ENCODE measurements at places on chromosomes 11 and 22. TPM values are rescaled to one million over a fixed set of nuclear protein-coding genes. Genes with fewer than 3 reads are reported as not detected.
A peak's percentile ranks its signal among the peaks of the same experiment; 100 is the strongest.

Gene OPCML
- total RNA-seq: 0.82 TPM

Gene HEPACAM
- not detected for total RNA-seq

Gene MUC5B
- total RNA-seq: not detected

Gene CTSW
- total RNA-seq: not detected

Gene LYVE1
- total RNA-seq: not detected

Gene PISD
- total RNA-seq: 25.5 TPM

Gene UVRAG
- 53.6 TPM for total RNA-seq

Gene TRIM51
- total RNA-seq: not detected

Gene SSRP1
- 60.7 TPM for total RNA-seq

Gene ADAMTS15
- total RNA-seq: 8.6 TPM

Gene P2RY6
- total RNA-seq: not detected

Gene SMIM35
- total RNA-seq: not detected

DNA sequence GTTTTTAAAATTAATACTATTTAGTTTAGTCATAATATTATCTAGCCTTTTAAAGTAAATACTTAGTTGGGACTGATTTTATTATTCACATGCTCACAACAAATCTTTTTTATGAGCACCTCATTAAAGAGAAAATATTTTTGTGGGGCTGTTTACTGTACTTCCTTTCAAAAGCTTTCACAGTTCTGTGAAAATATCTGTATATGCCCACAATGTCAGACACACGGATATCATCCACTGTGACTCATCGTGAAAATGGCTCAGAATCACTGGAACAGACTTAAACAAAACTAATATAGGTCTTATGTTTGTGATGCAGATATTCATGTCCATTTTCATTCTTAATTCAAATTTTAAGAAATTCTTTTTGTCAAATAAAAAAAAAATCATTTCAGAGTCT, 305.2 kb downstream of the RAB38 start:
- DNase-seq: no peak

GRCh38 chr11:105033343-105033742, 1.6 kb downstream of the CASP1 start:
- DNase-seq: no peak

GRCh38 chr11:10492084-10492483, 37.0 kb downstream of the AMPD3 start:
- DNase-seq: no peak

DNA sequence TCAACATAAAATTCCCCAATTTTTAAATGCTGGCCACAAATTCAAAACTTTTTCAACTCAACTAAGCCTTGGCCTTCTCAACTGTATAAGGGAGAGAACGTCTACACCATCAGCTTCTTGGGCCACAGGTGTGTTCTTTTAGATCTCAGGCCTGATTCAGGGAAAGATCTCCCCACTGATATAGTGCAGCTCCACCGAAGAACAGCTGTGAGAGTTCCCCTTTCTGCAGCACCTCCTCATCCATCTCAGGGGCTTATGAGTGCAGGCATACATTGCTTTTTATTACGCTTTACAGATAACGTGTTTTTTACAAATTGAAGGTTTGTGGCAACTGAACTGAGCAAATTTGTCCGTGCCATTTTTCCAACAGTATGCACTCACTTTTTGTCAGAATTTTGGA, 8.0 kb upstream of the CD82 start:
- no peak for DNase-seq

DNA sequence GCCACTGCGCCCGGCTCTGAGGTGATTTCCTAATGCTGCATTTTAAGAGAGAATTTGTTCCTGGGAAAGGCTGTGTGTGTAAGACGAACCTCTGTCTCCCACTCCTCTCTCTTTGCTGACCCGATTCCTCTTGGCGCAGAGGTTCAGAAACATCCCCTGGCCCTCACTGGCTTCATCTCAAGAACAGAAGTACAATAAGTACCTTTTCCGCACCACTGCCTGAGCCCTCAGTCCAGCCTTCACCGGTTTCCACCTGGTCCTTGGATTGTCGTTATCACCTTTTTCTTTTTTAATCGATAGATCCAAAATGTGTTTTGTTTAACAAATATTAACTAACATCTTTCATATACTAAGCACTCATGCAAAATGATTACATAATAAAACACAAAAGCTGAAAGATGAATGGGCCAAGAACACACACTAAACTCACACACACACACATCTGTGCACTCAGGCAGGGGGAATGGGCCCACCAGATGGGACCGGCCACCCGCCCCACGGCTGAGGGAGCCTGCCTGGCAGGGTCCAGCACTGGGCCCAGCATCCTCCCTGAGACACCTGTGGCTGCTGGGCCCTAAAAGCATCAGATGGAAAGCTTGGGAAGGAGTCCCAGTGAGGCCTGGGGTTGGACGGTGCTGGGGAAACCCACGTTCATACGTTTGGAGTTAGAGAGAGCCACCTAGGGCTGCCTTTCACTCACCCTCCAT, 50.4 kb upstream of the A4GALT start:
- DNase-seq: no peak

- DNase-seq: no peak
These were observed 6.3 kb downstream of the HRAS start for GRCh38 chr11:528815-529727.

DNA sequence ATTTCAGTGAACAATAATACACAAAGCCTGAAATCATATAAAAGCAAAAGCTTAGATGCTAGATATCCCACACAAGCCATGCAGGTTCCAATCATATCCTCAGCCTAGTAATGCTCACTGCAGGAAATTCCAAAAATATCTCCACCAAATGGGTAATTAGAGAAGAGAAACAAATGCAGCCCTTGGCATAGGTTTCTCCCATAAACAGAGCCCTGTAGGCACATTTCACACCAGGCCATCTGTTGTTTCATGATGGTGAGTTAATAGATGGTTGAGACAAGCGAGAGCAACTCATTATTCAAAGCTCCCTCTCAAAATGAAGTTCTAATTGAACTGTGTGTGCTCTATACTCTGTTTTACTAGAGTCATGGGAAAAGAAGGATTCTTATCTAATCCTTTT, 154.6 kb upstream of the TRPC6 start:
- DNase-seq: no peak

DNA sequence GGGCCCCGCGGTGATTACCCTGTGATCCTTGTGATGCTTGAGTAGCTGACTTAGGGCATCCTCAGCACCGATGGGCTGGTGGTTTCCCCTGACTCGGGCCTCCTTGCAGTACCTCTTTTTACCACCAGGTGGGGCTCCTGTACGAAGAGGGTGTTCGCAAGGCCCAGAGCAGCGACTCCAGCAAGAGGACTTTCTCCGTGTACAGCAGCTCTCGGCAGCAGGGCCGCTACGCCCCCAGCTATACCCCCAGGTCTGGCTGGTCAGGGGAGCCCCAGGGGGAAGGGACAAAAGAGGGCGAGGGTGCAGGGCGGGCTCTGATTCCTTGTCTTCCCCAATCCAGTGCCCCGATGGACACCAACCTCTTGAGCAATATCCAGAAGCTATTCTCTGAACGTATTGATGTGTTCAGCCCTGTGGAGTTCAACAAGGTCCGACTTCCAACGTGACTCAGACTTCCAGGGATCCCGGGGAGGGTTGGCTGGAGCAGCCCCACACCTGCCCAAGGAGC, 1.3 kb upstream of the TM7SF2 start:
- peak; percentile 83 for DNase-seq

DNA sequence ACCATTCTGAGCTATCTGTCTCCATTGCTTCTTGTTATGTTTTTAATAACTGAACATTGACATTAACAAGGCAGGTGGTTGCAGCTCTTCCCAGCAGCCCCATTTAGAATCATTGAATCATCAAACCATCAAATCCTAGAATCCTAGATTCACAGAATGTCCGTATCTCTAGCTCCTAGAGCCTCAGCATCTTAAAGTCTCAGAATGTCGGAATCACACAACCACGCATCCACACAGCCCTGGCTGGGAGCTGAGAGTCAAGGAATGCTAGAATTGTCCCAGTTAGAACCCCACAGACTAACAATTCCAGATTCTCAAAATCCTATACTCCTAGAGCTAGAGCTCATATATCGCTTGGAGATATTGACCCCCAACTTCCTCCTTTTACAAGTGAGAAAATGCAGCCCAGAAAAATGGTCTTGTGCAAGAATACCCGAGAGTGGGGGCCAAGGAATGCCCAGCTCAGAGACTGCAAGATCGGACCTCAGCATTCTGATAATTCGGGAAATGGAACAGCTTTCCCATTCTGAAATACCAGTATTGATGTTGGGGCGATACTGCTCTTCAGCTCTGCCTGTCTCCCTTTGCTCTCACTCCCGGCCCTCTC, 38.8 kb downstream of the PDE2A start:
- no peak for DNase-seq

GRCh38 chr11:36034551-36035331, 90.9 kb downstream of the LDLRAD3 start:
- peak; percentile 86 for DNase-seq

GRCh38 chr11:705646-706438, at the start of gene EPS8L2:
Gene EPS8L2 (plus strand): TSS chr11:706231. CDS start chr11:709408, 3,177 bp downstream.
- DNase-seq: no peak

- no peak for DNase-seq
These were observed 746.1 kb upstream of the LRRC4C start for GRCh38 chr11:42205518-42205917.

DNA sequence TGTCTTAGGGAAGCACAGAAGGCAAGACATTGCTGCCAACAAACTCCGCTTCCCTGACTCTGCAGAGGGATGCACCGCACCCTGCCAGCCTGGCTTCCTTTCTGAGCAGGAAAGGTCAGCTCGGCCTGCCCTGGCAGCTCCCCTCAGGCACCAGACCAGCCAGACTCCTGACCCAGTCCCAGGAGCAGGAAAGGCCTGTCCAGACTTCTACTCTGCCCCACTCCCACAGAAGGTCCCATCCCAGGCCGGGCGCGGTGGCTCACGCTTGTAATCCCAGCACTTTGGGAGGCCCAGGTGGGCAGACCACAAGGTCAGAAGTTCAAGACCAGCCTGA, 17.7 kb downstream of the ARRB1 start:
- no peak for DNase-seq

- no peak for DNase-seq
These were observed 21.9 kb downstream of the PRR5L start for GRCh38 chr11:36317992-36318391.

GRCh38 chr11:103789952-103790351, 246.5 kb upstream of the DDI1 start:
- DNase-seq: peak; percentile 74

DNA sequence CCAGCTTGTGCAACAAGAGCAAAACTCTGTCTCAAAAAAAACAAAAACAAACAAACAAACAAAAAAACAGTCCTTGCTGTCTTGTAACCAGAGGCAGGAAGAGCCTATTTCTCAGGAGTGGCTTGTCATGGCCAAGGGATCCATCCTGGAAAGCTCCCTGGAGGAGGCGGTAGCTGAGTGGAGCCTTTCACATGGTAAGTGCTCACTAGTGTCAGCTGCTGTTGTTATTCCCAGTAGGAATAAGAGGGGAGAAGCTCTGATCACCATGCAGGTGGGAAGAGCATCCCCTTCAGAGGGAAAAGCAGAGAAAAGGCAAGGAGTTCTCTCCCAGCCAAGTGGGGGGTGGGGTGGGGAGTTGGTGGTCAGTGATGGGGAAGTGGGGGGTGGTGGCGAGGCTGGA, 54.6 kb upstream of the WNT7B start:
- no peak for DNase-seq

DNA sequence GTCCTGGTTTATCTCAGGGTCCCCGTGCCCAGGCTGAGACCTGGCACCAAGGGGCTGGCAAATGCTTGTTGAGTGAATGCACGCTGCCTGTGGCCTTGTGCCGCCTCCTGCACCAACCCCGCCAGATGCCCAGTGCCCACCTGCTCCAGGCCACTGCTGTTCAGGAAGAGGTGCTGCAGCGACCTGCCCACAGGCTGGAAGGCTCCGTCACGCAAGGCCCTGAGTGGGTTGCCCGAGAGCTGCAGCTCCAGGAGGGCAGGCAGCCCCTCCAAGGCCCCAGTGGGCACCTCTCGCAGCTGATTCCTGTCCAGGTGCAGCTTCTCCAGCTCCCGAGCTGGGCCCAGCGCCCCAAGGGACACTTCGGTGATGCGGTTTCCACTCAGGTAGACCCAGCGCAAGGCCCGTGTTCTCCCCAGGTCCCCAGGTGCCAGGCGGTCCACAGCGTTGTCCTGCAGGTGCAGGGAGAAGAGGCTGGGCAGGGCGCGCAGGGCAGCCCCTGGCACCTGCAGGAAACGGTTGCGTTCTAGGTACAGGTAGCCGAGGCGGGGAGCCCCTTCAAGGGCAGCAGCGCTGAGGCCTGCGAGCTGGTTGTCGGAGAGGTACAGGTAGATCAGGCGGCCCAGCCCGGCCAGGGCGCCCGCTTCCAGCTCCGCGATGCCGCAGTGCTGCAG, 3.6 kb downstream of the CHADL start:
- no peak for DNase-seq

GRCh38 chr11:36512016-36512415, 1.9 kb upstream of the TRAF6 start:
- no peak for DNase-seq

- no peak for DNase-seq
These were observed 87.1 kb downstream of the ADAMTS15 start for GRCh38 chr11:130535520-130535919.

GRCh38 chr11:96664110-96664509, 274.3 kb downstream of the JRKL start:
- DNase-seq: peak; percentile 2

DNA sequence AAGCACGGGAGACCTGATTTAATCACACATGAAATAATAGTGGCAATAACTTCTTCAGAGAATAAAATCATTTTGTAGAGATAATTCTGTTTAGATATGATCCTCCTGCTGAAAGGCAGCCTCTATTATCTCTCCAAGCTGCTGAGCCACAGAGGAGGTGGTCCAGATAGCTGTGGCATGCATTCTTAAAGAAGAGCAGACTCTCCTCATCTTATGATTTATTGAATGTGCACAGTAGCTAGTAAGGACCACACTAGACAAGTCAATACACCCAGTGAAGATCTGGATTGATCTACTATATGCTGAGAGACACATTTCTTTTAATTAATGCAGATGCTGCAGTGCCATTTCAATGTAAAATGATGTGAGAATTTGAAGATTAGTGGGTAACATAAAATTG, 552.9 kb upstream of the ANO3 start:
- no peak for DNase-seq

DNA sequence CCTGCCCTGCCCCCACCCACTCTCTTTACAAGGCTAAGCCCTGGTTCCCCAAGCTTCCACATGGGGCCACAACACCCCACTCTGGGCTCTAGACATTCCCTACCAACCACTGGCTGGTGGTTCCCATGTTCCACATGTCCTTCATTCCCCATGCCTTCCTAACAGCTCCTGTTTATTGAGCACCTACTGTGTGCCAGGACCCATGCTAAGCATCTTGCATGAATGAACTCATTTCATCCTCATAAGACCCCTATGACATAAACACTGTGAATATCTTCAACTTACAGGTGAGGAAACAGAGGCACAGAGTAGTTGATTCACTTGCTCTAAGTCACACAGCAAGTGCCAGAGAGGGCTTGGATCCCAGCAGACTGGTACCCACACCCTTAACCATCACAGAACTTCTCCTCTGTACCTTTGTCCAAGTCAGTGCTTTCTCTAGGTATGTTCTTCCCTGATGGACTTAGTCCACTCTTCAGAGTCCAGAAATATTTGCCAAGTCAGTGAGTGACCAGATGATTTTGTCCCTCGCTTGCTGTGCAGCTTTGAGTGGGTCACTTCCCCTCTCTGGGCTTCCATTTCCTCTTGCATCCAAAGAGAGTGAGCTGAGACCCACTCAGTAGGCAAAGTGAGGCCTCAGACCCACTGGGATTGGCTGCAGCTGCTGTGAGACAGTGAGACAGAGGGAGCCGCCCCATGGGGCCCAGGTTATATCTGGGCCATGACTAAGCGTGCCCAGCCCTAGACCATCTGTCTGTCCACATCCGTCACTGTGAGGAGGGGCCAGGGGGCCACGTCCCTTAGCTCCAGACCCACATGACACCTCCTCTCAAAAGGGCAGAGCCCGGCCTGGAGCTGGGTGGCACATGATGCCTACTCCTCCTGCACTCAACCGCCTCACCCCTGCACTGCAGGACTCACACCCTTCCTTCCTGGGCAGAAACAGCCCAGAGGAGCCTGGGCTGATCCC, 132.4 kb downstream of the MN1 start:
- peak; percentile 40 for DNase-seq

All from fibroblast of the aortic adventitia (primary cell).